AML-193 (cell line): ENCODE measurements at places on chromosomes 5 and 9.
A peak's percentile ranks its signal among the peaks of the same experiment; 100 is the strongest.

DNA sequence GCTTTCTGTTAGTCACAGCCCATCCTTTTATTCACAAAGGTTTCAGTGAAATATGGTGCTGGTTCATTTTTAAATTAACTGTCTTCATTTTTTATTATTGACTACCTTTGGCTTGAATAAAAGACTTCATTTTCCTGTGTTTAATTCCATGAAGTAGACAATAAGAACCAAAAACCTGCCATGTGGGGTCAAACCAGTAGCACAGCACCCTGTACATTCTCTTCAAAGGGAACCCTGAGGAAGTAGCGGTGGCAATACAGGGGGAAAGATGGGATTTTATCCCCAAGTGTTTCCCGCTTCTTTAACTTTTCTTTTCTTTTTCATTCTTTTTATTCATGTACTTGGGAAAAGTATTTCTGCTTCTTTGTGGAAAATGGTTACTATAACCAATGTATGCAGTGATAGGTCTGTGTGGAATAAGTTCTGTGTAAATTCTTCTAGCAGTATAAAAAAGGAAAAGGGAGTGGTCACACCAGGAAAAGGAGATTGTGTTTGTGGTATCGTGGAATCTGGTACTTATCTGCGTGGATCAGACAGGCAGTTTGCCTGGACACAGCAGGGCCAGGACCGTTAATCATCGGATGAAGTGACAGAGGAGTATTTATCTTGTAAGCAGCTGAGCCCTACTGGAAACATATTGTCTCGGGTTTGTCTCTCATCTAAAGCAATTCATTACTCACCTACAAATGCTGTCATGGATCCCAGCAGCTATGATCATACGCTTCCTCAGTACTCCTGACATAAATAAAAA, 94.2 kb downstream of the PPIC start:
- DNase-seq = no peak

DNA sequence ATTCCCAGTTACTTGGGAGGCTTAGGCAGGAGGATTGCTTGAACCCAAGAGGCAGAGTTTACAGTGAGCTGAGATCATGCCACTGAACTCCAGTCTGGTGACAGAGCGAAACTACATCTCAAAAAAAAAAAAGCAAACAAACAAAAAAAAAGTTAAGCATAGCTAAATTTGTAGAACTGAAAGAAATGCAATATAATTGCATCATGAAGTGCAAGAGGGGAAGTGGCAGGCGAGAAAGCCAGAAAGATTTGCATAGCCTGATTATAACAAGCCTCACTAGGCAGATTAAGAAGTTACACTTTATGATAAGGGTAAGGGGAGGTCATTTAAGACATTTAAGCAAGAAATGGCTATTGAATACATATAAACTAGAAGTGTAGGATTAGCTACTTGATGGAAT, 187.1 kb downstream of the EDIL3 start:
- DNase-seq = peak; percentile 7

- DNase-seq = no peak
Observed at GRCh38 chr5:176665517-176665916, 18.2 kb downstream of the TSPAN17 start.

DNA sequence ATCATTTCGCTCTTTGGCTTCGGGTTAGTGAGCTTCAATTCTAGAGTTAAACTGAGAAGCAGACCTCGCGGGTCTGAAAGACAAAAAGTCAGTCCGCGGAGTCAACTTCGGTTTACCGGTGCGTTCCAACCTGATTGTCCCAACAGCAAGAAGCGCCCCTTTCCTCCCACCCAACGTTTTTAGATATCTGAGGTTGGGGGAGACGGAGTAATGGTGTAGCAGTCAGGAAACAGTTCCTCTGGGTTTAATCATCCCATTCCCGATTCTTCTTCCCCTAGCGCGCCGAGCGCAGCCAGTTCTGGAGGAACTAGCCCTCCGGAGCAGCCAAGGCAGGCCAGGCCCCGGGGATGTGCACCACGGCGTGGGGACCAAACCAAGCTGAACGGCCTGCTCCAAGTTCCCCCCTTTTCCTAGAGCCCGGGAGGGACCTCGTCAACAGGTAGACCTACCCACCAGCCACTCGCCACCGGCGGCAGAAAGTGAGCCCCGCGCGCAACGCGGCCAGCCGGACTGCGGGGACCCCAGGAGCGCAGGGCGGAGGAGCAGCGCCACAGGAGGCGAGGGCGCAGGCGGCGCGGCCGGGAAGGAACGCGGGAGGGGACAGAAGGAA, 622 bp upstream of the ISL1 start:
- DNase-seq = no peak

DNA sequence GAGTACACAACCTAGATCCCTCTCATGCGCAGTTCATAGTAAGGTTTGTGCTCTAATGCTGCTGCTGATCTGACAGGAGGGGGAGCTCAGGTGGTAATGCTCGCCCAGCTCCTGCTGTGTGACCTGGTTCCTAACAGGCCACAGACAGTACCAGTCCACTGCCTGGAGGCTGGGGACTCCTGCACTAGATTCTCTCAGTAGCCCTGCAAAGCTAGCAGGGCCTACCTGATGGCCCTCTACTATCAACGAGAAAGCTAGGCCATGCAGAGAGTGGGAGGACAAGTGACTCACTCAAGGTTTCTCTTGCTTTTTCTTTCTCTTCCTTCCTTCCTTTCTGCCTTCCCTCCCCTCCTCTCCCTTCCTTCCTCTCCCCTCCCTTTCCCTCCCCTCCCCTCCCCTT, 55.1 kb upstream of the TEX48 start:
- DNase-seq = no peak

- DNase-seq = no peak
Observed at GRCh38 chr9:134026581-134026980, 1.3 kb downstream of the BRD3OS start.

GRCh38 chr9:40907657-40908624, 220.5 kb downstream of the FOXD4L6 start:
- no peak for DNase-seq

DNA sequence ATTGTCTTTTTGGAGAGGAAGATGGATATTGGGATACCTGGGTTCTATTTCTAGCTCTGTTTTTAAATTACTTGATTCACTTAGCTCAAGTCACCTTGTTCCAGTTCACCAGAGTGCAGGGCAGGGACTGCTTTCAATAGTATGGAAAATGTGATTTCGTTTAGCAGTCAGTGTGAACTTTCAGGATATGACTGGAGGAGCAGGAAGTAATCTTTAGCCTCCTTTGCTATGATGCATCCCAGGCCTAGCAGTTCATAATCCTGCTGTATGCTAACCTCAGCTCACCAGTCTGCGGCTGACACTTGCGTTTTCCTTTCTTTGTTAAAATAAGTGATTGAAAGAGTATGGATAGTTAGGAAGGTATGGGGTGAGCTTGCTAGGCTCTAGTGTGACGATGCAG, 169.7 kb downstream of the ARHGAP26 start:
- DNase-seq = no peak

DNA sequence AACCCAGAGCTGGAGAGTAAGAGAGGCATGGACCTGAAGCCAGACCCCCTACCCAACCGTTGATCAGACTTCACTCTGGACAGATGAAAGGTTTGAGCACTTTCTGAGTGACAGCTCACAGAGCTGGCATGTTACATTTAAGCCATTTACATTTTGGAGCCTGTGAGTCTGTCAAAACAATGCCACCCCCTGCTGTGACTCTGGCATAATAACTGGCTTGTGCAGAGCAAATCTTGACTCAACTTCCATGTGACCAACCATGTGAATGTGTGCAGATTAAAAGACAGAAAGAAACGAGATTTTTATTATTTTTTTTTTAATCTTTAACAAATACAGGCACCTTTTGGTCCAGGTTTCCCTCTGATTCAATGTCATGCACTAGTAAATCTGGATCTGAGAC, 48.5 kb downstream of the MFAP3 start:
- no peak for DNase-seq

- DNase-seq = no peak
Observed at GRCh38 chr9:111056538-111056937, 18.3 kb upstream of the LPAR1 start.

DNA sequence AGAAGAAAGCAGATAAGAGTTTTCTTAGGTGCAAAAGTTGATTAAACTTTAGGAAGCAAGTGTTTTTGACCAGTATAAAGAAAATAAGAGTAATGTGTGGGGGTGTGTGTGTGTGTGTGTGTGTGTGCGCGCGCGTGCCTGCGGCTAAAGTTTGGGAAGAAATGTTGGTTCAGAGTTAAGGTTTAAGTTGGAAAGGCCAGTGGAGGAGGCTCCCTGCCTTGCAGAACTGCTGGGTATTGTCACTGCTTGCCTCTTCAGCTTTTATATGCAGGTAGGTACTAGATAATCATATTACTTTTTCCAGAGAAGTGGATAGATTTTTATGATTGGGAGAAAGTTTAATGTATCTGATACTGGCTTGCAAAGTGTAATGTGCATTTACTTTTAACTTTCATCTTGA, 2.0 kb downstream of the PIK3R1 start:
- no peak for DNase-seq

- no peak for DNase-seq
Observed at GRCh38 chr5:100043475-100043874, 491.7 kb upstream of the FAM174A start.

GRCh38 chr9:2271426-2271825, 256.3 kb downstream of the SMARCA2 start:
- DNase-seq = peak; percentile 18

GRCh38 chr5:131329286-131329560, 65.4 kb downstream of the CDC42SE2 start:
- DNase-seq = no peak

DNA sequence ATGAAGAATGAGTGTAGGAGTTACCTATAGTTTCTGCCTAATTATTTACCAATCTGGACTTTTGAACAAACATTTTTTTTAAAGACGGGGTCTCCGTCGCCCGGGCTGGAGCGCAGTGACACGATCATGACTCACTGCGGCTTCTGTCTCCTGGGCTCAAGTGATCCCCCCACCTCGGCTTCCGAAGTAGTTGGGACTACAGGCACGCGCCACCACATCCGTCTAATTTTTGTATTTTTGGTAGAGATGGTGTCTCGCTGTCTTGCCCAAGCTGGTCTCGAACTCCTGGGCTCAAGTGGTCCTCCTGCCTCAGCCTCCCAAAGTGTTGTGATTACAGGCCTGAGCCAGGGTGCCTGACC, 1.5 kb downstream of the CTNNA1 start:
- DNase-seq = no peak

DNA sequence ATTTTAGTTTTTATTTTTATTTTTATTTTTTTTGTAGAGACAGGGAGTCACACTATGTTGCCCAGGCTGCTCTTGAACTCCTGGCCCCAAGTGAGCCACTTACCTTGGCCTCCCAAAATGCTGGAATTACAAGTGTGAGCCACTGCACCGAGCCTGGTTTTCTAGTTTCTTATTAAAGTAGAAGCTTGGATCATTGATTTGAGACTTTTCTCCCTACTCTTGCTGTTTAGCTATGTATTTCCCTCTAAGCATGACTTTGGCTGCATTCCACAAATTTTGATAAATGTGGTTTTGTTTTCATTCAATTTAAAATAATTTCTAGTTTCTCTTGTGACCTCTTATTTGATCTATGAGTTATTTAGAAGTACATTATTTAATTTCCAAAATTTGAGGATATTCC, 10.4 kb downstream of the SNX2 start:
- no peak for DNase-seq

DNA sequence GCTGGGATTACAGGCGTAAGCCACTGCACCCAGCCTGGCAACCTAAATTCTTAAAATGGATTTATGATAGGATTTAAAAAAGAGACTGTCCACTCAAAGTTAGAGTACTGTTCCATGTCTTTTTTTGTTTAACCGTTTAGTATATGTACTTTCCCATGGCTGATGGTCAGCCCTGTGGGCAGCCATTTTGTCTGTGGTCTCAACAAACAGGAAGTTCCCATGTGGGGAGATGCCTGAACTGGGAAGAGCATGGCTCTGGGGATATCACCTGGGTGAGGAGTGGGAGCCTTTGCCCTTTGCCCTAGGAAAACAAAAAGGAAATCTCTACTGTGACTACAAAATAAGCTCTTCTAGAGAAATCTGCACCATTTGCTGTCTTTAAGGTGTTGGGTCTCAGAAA, 27.5 kb upstream of the GNPDA1 start:
- DNase-seq = no peak

DNA sequence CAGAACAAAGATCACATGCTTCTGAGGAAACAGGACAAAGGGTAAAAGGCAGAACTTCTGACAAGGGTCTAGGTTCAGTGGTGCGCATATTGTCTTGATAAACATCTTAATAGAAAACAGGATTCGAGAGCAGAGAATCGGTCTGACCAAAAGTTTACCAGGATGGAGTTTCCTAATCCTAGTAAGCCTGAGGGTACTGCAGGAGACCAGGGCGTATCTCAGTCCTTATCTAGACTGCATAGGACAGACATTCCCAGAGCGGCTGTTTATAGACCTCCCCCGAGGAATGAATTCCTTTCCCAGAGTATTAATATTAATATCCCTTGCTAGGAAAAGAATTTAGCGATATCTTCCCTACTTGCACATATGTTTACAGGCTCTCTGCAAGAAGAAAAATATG, 32.4 kb upstream of the TNFSF8 start:
- DNase-seq = no peak

DNA sequence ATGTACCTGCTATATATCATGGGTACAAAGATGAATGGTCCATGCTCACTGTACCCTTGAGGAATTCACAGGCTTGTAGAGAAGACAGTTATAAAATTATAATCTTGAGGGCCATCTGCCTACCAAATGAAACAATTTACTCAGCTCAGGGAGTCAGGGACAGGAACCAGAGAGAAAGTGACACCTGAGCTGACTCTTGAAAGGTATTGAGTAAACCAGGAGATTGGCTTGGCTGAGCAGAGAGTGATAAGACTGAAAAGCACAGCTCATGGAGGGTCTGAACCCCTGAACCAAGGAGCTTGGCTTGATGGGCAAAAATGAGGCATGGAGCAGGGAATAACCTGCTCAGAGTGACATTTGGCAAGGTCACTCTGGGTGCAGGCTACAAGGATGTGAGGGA, 147.3 kb downstream of the FAM114A2 start:
- no peak for DNase-seq

- DNase-seq = no peak
Observed at GRCh38 chr5:3325972-3326840, 269.4 kb upstream of the IRX1 start.

DNA sequence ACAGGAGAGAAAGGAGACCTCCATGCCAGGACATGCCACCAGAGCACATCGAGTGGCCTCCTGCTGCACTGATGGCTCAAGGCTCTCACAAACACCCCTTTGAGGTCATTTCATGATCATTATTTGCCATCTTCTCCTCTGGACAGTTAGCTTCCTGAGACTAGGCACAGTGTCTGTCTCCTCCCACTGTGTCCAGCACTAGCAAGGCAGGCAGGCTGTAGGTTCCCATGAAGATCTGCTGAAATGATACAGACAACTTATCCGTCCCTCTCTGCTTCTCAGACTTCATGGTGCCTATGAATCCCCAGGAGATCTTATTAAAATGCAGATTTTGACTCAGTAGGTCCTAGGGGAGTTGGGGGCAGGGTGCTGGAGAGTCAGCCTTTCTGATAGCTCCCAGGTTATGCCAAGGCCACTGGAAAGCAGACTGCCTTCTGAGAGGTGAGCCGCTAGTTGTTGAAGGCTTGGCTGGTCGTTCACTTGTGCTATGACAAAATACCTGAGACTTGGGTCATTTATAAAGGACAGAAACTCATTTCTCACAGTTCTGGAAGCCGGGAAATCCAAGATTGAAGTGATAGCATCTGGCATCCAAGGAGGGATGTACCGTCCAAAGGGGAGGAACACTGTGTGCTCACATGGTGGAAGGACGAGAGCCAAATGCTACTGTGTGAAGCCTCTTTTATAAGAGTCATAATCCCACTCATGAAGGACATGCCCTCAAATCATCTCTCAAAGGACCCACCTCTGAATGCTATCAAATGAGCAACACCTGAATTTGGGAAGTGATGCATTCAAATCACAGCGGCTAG, 183.4 kb downstream of the SPOCK1 start:
- DNase-seq = no peak

- DNase-seq = peak; percentile 19
Observed at GRCh38 chr5:60687927-60688720, 11.8 kb downstream of the DEPDC1B start.
